ENCODE measurements at places on chromosomes 6 and 20.

DNA sequence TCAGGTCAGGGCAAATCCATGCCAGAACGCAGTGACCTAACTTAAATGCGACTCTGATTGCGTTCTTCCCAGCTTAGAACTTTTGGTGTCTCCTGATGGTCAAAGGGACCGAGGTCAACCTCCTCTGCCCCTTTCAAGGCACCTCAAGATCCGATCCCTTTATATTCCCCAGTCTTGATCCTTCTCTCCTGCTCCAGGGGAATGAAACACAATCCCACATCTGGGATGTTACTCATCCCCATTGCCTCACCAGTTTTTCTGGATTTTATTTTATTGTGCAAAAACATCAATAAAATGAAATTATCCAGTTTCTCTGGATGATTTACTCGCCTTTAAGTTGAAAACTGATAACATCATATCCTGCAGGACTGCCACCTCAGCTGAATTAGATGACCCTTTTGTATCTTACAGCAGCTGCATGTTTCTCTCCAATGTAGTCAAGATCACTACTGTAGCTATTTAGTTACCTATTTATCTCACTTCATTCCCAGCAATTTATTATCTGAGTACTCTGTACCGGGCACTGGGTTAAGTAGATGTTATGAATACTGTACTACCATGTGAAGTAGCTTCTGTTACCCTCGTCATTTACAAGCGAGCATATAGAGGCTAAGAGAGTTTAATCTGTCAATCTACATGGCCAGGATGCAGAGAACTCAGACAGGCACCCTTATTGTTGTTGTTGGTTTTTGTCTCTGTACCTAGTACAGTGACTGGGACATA is 44.0 kb downstream of the IRAK1BP1 start:
- no peak for DNase-seq

DNA sequence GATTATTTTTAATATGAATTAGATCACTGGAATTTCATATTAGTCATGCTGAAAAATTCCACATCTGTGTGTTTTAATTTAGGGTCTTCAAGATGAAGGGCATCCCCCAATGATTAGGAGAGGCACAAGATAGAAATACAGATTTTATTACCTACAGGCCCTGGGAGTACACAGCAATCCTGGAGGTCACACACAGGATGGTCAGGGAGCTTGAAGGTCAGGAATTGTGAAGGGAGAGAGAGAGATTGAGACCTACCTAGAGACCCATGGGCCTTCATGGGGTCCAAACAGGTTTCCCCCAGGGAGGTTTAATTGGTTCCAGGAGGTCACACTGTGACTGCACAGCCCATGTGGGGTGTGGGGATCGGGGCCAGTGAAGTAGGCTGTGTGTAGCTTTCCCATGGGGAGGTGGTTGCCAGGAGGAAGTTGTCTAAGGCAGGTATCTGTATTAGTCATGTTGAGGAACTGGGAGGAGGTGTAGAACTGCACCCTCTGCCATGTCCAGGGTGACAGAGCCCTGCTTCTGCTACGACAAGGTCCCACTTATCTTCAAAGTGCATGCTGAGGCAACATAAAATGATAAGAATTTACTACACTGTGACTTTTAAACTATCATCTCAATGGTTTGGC is 18.3 kb downstream of the SNX9 start:
- DNase-seq, result no peak

GRCh38 chr20:63314015-63314471 is 21.1 kb downstream of the COL20A1 start:
- DNase-seq, result no peak

DNA sequence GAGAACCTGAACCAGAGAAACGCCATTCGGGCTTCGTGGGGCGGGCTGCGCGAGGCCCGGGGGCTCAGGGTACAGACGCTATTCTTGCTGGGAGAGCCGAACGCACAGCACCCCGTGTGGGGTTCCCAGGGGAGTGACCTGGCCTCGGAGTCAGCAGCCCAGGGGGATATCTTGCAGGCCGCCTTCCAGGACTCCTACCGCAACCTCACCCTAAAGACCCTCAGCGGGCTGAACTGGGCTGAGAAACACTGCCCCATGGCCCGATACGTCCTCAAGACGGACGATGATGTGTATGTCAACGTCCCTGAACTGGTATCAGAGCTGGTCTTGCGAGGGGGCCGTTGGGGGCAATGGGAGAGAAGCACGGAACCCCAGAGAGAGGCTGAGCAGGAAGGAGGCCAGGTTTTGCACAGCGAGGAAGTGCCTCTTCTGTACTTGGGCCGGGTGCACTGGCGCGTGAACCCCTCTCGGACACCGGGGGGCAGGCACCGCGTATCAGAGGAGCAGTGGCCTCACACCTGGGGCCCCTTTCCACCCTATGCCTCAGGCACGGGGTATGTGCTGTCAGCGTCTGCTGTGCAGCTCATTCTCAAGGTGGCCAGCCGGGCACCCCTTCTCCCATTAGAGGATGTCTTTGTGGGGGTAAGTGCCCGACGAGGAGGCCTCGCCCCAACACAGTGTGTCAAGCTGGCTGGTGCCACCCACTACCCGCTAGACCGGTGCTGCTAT is 904 bp downstream of the B3GALT4 start:
- no peak for DNase-seq

DNA sequence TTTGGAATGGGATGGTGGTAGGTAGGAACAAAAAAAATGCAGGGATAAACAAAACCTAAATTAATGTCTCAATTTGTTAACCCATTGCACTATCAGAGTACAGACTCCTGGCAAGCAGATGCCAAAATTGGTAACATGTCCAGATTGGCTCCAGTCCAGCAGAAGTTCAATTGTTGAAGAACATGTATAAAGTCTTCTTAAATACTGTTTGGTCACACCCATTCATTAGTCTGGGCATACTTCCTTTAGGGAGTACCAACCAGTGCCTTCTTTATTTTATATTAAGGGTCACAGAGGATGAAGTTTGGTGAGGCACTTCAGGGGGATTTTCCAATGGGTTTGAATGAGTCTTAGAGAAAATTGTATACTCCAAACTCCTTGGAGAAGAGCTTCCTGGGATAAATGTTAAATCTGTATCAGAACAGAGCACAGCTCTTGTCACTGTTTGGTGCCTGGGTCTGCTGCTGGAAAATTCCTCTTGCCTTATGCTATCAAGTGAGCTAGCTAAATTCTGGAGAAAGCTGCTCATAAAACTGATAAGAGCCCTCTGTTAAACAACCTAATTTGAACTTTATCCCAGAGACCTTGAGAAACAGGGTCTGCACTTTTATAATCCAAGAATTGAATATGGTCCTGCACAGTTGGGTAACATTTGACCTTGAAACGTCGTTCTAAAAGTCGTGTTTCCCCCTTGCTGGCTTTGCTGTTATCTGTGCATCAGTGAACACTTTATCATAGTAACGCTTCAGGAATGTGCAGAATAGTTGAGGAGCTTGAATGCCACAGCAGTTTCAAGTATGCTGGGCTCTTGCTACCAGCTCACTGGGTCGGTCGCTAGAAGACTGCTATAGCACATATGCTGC is 334.1 kb upstream of the CITED2 start:
- DNase-seq, result no peak

GRCh38 chr6:46998436-46999017 is 43.6 kb downstream of the ADGRF1 start:
- DNase-seq, result no peak

DNA sequence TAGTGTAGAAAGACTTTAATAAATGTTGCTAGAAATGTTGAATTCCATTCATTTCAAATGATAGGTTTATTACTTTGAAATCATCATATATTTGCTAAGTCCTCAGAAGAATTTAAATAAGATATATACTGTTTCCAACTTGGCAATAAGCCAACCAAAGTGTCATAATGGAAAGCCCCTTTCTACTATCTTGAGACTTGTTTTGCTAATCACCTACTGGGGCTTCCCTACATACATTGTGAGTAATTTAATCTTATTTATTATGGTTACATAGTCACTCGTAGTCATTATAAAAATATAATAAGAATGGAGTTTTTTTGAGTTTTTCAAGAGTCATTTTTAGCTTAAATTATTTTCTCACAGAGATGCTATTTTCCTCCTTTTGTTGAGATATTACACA is 20.7 kb downstream of the COL19A1 start:
- no peak for DNase-seq

DNA sequence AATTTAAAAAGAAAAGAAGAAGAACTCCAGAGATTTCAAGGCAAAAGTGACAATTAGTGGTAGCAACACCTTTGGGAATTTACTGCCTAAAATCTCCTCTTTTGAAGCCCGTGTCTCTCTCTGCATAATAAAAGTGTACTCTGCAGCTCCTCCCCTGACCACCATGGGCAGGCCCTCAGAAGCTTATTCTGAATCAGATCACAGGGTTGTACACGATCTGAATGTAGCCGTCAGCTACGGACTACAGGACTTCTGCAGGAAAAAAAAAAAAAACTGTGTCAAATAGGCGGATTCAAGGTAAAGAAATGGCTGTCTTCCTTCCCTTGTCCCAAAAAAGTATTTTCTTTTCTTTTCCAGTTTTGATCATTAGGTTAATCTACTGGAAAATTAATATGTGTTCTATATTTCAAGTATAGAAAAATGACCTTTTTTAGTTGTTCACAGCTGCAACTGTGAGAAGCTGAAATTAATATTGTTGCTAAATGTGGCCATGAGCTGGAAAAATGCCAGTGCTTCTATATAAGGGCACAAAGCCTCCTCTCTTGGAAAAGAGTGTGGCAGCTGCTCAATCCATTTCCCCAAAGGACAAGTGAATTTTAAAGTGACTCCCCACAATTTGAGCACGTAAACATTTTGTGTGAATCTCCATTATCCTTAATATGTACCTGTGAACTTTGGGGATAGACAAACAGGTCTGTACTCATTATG is 397.4 kb downstream of the C6orf118 start:
- DNase-seq, result no peak

- DNase-seq, result no peak
Observed at GRCh38 chr6:85275338-85275985, 174.4 kb upstream of the NT5E start.

DNA sequence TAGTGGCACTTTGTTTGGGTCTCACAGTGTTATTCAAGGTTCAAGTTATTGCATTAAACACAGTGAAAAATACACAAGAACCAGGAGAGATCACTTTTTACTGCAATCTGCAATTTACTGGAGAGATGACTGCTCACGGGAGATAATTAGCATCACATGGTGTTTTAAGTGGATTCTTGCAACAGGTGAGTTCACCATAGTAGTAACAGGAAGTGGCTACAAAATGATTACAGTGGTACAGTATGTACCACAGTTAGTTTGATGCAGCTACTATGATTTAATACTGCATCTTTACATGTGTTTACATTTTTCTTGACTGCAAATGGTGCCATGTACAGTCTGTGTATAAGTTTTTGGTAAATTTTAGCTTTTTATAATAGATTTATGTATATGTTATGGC is 96.5 kb upstream of the SCP2D1 start:
- DNase-seq, result no peak

GRCh38 chr6:91453224-91453878 is 866.5 kb upstream of the MAP3K7 start:
- no peak for DNase-seq

GRCh38 chr6:89154131-89154530 is 8.3 kb downstream of the PM20D2 start:
- DNase-seq, result no peak

GRCh38 chr20:8505476-8506200 is 373.6 kb downstream of the PLCB1 start:
- no peak for DNase-seq
